T follicular helper cell (primary cell): ENCODE measurements at places on chromosomes 3 and 15.

DNA sequence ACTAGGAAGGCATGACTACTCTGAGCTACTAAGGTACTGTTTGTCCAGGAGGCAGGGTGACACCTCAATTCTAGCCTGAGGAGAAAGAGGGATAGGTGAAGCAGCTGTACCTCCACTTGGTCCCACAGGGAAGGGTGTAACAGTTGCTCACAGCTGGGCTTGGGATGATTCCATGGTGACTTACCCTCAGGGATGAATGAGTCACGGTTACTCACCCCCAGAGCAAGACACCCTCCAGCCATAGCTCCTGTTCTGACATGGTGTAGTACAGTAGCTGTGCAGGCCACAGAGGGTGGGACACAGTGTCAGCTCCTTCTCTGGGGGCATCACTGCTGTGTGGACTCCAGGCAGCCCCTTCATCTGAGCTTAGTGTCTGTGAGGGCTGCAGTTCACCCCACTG lies 868.6 kb upstream of the SEMA6D start:
- no peak for DNase-seq

DNA sequence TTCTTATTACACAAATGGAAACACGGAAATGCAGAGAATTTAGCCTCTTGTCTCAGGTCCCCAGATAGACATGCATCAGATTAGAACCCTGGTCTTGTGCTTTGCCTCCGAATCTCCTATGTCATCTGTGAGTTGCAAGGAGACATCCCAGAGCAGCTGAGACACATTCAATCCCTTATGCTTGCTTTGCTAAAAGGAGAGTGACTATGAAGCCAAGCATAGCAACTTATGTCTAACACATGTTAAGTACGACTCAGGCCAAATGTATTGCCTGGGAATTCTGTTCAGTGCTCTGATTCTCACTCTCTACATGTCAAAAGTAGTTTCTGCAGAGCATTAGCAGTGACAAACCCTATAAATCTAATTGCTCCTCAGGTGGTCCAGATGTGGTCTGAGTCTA lies 30.6 kb upstream of the LRRC3B start:
- DNase-seq = no peak

- DNase-seq = no peak
These were observed 16.0 kb upstream of the GPR171 start for GRCh38 chr3:151219056-151219455.

GRCh38 chr3:177932346-177932745 lies 603.9 kb upstream of the KCNMB2 start:
- no peak for DNase-seq

DNA sequence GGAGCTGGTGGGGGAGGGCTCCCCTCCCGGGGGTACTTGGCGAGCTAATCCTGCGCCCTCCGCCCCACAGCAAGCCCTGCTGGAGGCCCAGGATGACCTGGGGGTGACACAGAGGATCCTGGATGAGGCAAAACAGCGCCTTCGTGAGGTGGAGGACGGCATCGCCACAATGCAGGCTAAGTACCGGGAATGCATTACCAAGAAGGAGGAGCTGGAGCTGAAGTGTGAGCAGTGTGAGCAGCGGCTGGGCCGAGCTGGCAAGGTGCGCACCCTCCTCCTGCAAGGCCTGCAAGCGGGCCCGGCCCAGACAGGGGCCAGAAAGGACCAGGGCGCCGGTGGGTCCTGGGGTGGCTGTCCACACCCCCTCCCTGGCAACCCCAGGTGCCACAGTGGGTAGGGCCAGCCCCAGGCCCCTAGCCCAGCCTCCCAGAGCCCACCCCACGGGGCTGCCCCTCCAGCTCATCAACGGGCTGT lies 56.5 kb downstream of the SEMA3G start:
- no peak for DNase-seq

DNA sequence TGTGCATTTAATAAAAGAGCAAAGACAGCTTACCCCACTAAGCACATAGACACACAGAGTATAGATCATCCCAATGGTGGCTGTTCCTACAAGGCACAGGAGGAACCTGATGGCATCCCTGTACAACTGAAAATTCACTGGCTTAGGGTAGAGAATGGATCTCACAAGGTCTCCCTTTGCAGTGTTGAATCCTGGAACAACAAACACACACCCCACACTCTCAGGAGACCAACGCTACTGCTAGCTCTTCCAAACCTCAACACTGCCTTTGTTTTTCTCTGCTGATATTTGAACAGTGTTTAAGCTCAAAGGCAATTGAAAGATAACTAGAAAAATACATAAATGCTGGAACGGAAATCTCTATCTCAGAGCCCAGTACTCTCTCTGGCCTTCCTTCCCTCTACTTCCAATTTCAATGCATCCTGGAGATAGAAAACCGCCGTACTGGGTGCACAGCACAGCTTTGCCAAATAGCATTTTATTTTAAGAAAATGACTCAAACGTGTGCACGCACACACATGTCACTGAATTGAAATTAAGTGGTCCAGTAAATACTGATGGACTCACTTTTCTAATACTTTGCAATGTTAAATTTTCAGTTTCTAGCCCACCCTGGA lies 87.5 kb upstream of the ATP13A5 start:
- DNase-seq = no peak

GRCh38 chr3:26522919-26523318 lies 99.7 kb upstream of the LRRC3B start:
- DNase-seq = no peak

- no peak for DNase-seq
These were observed 75.2 kb upstream of the HERC1 start for GRCh38 chr15:63908991-63909390.

DNA sequence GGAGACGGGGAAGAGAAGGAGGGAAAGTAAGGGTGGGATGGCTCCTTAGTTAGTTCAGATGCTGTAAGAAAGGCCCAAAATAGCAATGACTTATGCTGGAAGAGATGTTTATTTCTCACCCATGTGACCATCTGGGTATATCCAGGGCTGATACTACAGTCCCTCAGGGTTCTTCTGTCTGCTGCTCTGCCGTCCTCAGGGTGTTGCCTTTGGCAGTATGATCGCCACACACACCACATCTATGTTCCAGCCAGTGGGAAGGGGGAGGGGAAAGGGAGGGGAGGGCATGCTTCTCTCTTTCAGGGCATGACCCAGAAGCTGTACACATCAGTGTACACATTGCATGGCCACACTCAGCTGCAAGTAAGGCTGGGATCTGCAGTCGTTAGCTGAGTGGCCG lies 10.2 kb downstream of the CD276 start:
- no peak for DNase-seq

DNA sequence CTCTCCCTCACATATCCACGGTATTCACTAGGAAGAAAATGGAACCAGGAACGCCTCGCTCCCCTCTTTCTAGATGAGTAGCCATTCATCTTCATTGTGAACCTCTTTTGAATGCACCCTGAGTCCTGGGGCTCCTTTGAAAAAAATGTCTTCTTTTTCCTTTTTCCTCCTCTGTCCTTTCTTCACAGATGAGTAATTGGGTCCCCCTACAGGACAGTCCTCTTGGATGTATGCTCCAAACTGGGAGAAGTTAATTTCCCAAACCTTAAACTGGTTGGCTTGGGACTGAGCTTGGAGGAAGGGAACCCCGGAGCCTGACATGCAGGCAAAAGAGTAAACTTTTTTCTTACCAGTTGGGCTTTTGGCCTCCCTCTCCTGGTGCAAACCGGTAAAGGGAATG lies 108.8 kb downstream of the DPH6 start:
- no peak for DNase-seq

- no peak for DNase-seq
These were observed 2.7 kb downstream of the CHDH start for GRCh38 chr3:53843195-53844177.

DNA sequence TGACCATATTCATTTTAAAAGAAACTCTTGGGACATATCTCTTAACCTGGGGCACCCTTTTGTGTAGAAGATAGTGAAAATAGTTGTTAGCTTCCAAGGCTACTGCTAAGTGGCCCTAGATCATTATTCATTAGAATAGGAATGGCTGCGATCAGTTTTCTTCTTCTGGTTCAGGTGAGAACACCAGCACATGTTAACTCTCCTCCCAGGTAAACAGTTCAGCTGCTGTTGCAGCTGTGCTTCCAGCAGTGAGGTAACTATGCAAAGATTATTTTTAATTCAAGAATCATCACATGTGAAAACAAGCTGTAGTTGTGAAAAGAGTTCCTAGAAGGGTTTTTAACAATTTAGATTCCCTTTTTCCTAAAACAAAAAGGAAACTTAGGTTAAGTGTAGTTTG lies 43.3 kb downstream of the ZPLD1 start:
- DNase-seq = no peak

GRCh38 chr3:46435081-46435726 lies 28.1 kb downstream of the CCRL2 start:
- DNase-seq = no peak

- no peak for DNase-seq
These were observed 10.0 kb downstream of the ARIH2 start for GRCh38 chr3:48928679-48929078.

- DNase-seq = no peak
These were observed 7.3 kb upstream of the CD96 start for GRCh38 chr3:111534701-111535100.

- DNase-seq = no peak
These were observed 632.8 kb downstream of the IGSF11 start for GRCh38 chr3:118401887-118402286.

- DNase-seq = no peak
These were observed 13.0 kb upstream of the TMEM115 start for GRCh38 chr3:50372349-50372748.

DNA sequence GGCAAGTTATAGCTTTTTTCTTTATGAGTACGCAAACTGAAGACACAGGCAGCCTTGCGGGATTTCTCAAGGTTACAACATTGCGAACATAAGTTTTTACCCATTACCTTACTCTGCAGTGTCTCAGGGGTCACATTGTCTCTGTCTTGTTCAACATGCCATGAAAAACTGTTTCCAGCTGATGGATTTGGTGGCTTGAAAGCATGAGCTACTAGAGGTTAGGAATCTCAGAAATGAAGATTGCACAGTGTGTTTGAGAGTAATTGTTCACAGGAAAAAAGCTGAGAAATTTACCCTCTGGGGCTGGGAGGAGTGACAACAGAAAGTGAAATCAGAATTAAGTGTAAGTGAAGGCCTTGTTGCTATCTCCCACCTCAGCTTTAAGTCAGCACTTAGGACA lies 568.6 kb downstream of the TAFA4 start:
- DNase-seq = no peak
